Left forelimb (tissue), 1 donor: ENCODE measurements at places on chromosomes 16 and 17.
A peak's percentile ranks its signal among the peaks of the same experiment; 100 is the strongest.

DNA sequence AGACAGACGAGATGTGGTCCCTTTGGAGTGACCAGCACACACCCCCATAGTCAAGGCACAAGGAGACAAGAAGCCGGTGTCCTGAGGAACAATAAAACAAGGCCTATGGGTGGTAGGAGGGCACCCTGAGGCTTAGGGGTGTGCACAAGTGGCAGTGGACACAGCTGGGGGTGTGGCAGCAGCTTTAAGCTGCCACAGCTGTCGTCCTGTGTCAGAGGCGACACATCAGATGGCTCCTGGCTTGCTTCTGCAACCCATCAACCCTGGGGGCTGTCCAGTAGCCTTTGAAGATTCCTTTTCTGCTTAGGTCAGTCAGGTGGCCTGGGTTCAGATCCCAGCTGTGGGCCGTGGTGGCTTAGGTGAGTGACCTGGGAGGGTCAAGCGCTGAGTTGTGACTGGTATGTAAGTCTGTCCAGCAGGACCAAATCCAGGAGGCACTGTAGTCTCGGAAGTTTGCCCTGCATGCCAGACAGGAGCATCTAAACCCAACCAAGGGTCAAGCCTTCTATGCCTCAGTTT lies 15.8 kb downstream of the DRC3 start:
- DNase-seq, result no peak

- DNase-seq, result no peak
Measured at GRCh38 chr17:64130559-64131001, 636 bp upstream of the ERN1 start.

DNA sequence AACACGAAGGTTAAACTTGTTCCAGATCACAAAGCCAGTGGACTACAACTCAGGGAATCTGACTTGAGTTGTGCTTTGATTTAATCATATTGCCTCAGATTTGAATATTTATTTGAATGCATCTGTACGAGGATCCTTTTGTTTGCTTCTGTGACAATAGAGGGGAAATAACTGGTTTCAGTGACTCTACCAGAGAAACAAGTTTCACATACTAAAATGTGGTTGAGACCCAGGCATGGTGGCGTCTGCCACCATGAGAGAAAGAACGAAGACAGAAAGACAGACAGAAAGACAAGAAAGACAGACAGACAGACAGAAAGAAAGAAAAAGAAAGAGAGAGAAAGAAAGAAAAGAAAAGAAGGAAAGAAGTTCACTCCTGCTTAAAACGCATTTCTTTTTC lies 24.0 kb downstream of the YWHAE start:
- no peak for DNase-seq

DNA sequence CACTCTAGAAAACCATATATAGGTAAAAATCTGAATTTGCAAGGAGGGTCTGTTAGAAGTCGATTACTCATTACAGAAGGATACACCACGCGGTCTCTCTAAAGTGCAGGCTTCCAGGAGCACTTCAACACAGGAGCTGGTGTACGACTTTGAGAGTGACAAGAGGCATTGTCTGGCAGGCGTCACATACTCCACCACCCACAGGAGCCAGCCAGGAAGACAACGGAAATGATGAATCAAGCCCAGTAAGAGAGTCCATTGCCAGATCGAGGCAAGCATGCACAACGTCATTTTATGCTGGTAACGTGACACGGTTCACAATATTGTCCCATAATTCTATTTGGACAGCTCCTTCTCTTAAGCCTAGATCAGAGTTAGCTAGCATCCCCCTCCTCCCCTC lies 15.0 kb upstream of the CACNG4 start:
- DNase-seq, result no peak

GRCh38 chr17:60534613-60535157 lies 8.6 kb upstream of the APPBP2 start:
- no peak for DNase-seq

DNA sequence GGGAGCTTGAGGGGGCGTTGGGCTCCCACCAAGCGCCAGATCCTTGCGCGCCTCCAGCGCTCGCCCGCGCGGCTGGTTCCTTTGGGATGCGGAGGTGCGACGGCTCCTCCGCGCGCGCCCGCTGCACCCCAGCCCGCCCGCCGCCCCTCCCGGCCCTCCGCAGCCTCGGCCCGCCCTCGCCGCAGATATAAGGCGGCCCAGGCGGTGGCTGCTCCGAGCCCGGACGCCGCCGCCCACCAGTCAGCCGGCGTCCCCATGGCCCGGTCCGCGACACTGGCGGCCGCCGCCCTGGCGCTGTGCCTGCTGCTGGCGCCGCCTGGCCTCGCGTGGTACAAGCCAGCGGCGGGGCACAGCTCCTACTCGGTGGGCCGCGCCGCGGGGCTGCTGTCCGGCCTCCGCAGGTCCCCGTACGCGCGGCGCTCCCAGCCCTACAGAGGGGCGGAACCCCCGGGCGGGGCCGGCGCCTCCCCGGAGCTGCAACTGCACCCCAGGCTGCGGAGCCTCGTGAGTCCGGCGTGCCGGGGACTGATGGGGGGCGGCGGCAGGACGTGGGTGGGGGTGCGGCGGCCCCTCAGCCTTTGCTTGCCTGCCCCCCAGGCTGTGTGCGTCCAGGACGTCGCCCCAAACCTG lies at the start of gene NPB:
NPB (plus strand) TSS at position 216 of the 630 bp plus-strand sequence; CDS start at position 256, 40 bp downstream.
- DNase-seq, result no peak

GRCh38 chr17:74737299-74738050 lies 419 bp downstream of the RAB37 start:
- DNase-seq, result no peak

DNA sequence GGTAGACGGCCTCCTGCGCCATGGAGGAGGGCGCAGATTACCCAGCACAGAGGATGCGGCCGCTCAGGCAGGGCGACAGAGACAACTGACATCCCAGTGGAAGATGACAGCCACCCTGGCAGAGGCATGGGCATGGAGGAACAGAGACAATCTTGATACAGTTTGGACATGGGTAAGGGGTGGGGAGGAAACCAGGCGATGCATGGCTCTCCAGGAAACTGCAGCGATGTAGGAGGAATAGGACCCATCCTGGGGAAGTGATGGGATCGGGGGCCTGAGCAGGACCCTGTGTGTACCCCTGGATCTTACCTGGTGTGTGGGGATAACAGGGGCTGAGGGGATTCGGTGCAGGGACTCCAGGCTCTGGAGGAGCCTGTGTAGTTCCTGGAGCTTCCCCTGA lies 4.6 kb downstream of the OSBPL7 start:
- DNase-seq, result no peak

GRCh38 chr16:81560979-81561657 lies 116.5 kb downstream of the CMIP start:
- DNase-seq, result no peak

GRCh38 chr16:81214745-81215166 lies 23.7 kb upstream of the BCO1 start:
- no peak for DNase-seq

DNA sequence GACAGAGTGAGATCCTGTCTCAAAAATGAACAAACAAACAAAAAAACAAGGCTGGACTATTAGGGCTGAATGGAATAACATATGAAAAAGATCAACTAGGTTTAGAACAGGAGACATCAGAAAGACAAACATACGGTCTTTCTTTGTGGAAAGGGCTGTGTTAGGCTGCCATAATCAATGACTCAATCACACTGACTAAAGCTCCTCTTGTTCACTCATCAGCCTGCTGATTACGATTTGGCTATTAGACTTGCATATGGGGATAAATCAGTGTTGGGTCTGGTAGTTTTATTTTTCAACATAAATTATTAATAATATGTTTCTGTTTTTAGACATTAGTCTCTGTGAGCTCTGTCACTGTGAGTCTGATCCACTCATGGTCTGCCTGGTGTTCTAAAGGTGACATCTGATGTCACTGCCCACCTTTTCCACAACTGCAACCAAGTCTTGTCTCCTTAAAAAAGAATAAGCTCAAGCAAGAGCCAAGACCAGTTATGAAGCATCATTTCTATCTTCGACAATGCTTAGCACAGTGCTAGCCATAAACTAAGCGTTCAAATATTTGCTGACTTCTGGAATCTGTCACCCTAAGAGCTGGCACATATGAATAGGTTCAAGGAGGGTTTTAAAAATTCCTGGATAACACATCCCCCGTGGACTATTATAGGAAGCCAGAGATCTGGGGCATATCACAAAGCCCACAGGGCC lies 10.2 kb downstream of the CFAP20 start:
- no peak for DNase-seq

DNA sequence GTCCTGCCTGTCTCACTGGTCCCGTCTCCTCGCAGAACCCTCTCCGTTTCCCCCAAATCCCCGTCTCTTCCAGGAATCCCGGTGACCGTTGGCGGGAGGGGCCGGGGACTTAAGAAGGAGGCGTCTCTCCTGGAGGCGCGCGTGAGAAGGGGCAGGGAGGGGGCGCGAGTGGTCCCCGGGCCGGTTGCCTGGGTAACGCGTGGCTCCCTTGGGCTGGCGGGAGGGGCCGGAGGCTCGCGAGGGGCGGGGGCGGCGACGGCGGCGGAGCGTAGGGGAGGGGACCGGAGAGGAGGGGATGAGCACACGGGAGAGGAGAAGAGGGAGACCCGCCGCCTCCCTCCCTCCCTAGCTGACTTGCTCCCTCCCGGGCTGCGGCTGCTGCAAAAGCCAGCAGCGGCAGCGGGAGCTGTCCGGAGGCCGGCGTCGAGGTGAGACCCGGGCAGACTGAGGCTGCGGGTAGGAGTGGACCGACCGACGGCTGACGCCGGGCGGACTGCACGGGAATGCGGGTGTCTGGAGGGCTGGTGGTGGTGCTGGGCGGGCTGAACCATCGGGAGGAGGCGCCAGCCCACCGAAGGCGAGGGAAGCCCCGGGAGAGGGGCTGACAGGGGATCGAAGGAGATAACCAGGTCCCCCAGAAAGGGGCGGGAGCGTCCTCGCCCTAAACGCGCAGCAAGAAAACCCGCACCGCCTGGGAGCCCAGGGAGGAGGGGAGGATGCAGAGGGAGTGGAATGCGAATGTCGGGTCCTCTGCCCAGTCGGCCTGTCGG lies at the start of gene PRRT2:
PRRT2 (plus strand) TSS at position 298 of the 770 bp plus-strand sequence. CDS start 862 bp downstream, outside the sequence.
- peak; percentile 90 for DNase-seq

DNA sequence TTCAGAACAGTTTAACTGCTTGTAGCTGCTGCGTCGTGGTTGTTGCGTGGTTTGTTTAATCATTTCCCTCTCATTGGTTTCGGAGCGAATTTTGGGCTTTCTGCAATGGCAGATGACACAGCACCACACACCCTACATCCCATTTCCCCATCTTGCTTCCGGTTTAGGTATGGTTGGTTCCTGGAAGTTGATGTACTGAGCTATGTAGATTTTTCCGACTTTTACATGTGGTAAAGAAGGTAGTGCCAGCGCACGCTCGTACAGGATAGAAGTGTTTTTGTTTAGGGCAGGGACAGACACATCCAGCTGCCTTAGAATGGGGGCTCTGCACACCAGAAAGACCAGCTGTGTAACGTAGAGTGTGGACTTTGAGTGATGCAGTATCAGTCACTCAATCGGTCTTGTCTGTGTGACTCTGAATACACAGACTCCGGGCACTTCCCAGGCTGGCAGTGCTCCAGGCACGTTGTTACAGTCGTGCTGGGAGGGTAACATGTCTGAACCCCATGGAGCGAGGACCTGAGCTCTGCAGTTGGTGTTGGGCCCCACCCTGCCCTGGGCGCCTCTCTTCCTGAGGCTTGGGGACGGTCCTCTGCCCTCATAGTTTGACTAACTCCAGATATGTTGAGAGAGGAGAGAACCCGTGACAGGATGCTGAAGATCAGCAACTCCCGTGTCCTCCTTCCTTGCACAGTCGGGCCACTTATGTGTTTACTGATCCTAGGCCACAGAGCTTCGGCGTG lies 172.0 kb upstream of the CHMP6 start:
- DNase-seq, result no peak

DNA sequence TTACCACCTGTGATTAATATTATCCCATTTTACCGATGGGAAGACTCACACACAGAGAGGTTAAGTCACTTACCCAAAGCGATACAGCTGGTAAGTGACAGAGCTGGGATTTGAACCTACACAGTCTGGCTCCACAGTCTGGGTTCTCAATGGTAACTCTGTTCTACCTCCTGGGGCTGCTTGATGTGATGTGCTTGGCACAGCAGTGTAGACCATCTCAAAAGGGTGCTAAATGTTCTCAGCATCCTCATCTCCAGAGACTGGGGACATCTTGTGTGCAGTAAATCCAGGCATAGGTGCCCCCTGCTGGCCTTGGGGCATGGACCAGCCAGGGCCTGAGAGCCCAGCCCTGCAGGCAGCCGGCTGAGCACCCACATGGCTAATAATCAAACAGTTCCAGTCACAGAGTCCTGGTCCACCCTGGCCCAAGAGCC lies 15.4 kb upstream of the KATNB1 start:
- DNase-seq, result no peak

GRCh38 chr16:80007231-80007630 lies 406.7 kb upstream of the MAF start:
- DNase-seq, result no peak

- DNase-seq, result no peak
Measured at GRCh38 chr17:68973098-68973846, 18.1 kb upstream of the ABCA8 start.

DNA sequence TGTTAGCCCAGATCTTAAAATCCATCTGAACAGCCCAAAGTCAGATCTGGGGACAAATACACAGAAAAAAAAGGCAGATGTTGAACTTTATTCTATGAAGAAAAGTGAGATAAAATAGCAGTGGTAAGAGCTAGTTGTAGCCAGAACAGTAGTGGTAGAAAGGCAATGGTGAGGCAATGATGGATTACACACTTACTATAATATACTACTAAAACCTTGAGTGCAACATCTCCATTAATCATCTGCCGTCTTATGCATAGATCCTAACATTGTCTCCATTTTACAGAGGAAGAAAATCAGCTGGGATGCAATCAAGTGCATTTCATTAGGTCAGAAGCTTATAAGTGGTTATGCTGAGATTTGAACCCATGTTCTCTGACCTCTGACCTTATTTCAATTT lies 699.6 kb downstream of the CDH11 start:
- DNase-seq, result no peak

- no peak for DNase-seq
Measured at GRCh38 chr17:12402963-12403622, 262.6 kb upstream of the MYOCD start.

DNA sequence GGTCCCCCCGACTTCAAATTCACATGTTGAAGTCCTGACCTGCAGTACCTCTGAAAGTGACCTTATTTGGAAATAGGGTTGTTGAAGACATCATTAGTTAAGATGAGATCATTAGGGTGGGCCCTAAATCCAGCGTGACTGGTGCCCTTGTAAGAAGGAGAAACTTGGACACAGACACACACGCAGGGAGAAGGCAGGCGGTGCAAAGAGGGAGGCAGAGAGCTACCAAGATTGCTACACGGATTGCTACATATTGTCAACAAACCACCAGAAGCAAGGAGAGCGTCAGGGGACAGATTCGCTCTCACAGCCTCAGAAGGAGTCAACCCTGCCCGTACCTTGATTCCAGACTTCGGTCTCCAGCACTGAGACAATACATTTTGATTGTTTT lies 6.8 kb upstream of the WBP2 start:
- no peak for DNase-seq

DNA sequence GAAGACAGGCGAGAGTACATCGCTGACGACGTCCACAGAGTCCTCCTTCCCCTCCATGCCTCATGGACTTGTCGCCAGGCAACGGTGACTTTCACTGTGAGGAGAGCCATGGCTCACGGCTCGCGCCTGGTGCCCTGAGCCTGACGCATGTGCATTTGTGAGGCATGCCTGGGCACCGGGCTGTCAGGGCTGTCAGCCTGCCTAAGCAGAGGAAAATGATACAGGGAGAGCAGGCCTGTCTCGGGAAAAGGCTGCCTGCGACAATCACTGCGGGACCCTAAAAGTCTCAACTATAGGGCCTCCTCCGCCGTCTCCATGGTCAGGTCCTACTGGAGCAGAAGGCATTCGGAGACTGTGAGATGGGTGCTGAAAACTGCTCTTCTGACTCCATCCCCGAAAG lies 135.5 kb upstream of the WSB1 start:
- DNase-seq, result no peak

- no peak for DNase-seq
Measured at GRCh38 chr17:28901866-28902818, 737 bp downstream of the DHRS13 start.

GRCh38 chr16:76222087-76222486 lies 55.1 kb upstream of the CNTNAP4 start:
- no peak for DNase-seq
